ENCODE measurements at places on chromosomes 6 and 20.

GRCh38 chr20:59300333-59301081, at the start of gene EDN3:
TSS of gene EDN3 (plus strand) at chr20:59300611. CDS start at chr20:59300813, 202 bp downstream.
- no peak for DNase-seq

- DNase-seq = no peak
Measured at GRCh38 chr20:5364997-5365597, 48.3 kb upstream of the PROKR2 start.

DNA sequence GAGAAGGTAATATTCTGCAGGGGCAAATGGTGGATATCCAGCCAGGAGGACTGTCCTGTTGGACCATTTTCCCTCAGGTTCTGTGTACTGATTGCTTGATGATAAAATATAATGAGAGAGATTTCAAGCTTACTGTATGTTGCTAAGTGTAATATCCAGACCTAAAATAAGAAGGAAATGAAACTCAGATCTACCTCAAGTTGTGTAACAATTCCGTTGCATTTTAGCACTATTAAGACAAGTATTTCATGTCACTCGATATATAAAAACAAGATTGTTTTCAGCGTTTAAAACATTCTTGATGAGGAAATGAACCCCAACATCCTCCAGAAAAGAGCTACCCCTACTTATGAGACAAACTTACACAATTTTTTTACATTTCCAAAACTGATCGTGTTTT, 57.2 kb downstream of the RGS17 start:
- DNase-seq = no peak

- peak; percentile 58 for DNase-seq
Measured at GRCh38 chr20:13119583-13119982, 101.5 kb upstream of the ISM1 start.

- DNase-seq = no peak
Measured at GRCh38 chr6:14177413-14178082, 60.0 kb downstream of the CD83 start.

- peak; percentile 33 for DNase-seq
Measured at GRCh38 chr20:63782051-63782471, 42.5 kb downstream of the SLC2A4RG start.

DNA sequence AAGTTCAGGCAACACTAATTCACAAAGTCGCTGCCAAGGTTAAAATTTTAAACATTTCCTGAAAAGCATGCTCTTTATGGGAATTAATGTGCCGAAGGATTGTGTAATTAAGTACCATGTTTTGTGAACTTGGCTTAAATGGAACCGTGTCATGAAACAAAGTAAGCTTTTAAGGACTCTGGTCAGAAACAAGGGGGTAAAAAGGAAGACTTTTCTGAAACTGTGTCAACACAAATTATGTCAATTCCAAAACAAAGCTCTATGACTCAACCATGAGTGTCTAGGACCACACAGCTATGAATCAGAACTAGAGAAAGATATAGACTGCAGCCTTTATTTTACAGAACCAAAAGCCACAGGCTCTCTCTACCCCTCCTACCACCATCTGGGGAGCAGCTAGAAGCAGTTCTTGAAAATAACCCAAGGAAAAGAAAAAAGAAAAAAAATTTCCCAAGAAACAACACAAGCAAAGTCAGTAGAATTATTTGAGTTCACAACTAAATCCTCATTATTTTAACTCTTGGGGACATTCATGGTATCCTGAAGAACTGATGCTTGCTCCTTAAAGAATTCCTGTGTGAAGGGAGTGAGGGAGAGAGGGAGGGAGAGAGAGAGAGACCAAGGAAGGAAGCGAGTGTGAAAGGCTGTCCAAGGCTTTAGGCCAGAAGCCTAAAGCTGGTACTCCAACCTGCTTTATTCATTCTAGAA, 81.9 kb downstream of the ZMYND8 start:
- DNase-seq = no peak

DNA sequence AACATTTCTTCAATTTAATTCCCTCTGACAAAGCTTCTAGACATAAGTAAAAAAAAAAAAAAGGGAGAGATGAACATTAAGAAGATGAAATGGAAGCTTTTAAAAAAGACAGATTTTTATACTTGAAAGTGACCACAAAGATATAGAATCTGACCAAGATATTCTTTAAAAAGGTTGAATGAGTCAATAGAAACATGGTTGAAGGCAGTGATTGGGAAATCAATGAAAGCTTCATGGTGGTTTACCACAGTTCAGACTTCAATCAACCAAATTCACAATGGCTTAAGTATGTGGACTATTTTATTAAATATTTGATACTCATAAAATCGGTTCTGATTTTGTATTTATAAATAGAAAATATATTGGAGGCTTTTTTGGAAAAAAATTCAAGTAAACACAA, 248.4 kb upstream of the HSF2 start:
- no peak for DNase-seq

- no peak for DNase-seq
Measured at GRCh38 chr6:8852332-8852731, 417.0 kb upstream of the SLC35B3 start.

GRCh38 chr6:135525594-135525993, 28.1 kb upstream of the AHI1 start:
- DNase-seq = no peak

DNA sequence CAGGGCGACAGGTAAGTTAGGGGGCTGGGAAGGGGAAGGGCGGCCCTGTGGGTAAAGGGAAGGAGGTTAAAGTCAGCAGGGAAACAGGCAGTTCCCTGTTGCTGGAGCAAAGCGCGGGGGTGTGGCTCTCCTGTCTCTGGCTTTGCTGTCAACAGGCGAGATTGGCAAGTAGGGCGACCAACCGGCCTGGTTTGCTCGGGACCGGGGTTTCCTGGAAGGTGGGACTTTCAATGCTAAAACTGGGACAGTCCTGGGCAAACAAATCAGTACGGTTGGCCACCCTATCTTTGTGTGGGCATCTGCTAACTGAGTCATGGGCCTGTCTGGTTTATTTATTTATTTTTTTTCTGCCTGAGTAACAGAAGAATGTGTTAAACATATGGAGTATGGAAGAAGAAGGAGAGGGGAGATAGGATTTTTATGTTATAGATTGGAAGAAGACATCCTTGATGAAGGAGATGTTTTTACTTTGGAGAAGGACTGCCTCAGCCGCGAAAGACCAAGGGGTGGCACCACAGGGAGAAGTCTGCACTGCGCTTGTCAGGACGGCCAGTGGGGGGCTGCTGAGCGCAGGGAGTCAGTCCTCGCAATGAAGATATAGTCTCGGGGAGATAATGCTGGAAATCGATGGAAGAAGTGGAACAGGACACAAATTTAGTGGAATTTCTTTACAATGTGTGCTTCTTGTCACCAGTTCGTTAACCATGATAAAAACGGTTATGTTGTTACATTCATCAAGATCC, 43.4 kb upstream of the ESR1 start:
- peak; percentile 78 for DNase-seq

DNA sequence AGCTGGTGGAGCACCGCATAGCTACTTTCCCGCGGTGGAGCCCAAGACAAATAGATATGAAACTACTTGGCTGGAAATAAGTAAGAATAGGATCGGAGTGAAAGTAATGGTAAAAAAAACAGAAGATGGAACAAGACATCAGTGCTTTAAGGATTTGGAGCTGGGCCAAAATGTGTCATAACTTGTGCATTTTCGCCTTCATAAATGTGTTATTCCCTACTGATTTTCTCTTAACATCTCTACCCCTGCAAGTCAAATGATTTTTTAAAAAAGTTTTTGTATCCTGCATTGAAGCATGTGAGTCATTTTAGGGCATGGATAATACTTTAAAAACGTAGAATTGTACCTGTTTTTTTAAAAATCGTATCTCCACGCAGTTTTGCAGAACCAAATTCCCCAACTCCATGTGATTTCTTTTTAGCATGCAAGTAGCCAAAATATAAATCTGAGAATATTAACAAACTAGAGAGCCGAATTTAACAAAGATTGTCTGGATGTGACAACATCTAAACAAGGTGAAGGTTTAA, 882 bp upstream of the FAM184A start:
- DNase-seq = no peak

- DNase-seq = no peak
Measured at GRCh38 chr20:50218987-50219435, 28.4 kb downstream of the CEBPB start.

DNA sequence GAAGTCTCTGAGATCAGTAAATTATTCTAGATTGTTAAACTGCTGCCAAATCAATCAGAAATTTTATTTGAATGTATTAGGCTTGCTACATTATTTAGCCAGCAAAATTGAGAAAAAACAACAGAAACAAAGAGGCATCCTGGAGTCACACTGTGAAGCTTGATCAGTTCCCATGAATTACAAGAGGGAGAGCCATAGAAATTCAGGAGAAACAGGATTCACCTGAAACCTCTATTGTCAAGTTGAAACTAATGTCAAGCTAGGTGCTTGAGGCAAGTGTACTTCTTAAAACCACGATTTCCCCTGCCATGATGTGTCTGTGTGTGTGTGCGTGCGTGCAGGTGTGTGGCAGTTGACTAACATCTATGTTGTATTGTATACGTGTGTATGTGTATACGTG, 439.1 kb upstream of the NOX3 start:
- no peak for DNase-seq

- DNase-seq = no peak
Measured at GRCh38 chr6:137051790-137052472, 7.2 kb upstream of the IL20RA start.

DNA sequence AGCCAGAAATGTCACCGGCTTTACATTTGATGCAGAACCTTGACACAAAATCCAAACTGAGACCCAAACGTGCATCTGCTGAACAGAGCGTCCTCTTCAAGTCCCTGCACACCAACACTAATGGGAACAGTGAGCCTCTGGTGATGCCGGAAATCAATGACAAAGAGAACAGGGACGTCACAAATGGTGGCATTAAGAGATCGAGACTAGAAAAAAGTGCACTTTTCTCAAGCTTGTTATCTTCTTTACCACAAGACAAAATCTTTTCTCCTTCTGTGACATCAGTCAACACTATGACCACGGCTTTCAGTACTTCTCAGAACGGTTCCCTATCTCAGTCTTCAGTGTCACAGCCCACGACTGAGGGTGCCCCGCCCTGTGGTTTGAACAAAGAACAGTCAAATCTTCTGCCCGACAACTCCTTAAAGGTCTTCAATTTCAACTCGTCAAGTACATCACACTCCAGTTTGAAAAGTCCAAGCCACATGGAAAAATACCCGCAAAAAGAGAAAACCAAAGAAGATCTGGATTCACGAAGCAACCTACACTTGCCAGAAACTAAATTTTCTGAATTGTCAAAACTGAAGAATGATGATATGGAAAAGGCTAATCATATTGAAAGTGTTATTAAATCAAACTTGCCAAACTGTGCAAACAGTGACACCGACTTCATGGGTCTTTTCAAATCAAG, 108.4 kb downstream of the RTN4IP1 start:
- DNase-seq = no peak

DNA sequence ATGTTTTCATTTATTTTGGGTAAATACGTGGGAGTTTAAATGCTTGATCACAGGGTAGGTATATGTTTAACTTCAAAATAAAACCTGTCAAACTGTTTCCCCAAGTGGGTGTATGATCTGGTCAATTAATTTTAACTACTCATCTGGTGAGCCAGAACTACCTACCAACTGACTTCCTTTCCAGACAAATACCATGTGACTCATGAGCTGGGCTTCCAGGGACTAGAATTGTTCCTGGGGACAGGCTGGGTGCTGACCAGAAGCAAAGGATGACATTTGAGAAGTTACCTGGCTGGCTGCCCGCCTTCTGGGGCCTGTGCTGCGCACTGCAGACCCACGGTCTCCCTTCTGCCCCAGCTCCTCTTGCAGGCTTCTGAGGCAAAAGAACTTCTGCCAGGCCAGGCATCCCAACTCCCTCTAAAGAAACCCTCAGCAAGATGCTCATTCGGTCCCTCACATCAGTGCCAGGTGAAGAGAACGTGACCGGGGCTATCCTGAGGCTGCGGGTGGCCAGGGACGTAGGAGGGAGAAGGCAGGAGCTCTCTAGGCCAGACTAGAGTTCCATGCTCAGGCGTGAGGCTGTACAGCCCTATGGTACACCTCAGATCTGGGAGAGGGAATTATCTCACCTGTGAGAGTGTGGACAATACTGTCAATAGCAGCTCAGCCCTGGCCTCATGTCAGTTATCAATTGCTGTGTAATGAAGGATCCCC, 103.6 kb downstream of the JPH2 start:
- DNase-seq = no peak

DNA sequence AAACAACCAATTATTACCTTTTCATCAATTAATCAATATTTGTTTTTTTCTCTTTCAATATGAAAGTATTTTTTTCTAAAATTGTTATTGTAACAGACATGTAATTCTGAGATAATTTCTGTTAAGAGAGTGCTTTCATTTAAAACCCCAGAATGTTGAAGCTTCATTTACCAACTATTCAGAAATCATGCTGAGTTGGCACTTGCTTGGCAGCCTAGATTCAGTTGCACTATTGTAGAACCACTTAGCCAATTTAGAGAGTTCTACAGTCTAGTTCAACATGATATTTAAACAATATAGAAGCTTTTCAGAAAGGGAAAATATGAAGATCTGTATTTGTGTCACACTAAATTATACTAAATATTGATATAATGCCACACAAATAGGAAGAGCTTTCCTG, 56.1 kb upstream of the NKAIN2 start:
- no peak for DNase-seq

DNA sequence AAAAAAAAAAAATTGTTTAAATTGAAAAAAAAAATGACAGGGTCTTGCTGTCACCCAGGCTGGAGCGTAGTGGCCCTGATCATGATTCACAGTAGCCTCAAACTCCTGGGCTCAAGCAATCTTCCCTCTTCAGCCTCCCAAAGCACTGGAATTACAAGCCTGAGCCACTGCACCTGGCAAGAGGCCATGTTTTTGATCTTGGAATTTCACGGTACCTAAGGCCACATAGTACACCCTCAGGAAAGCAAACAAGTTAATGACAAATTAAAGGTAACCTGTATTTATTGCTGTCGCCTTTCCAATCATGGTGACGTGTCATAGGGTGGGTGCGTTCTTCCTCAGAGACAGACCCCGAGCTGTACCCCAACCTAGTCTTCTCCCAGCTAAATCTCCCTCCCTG, 79.2 kb downstream of the LINC00237 start:
- DNase-seq = no peak

- DNase-seq = no peak
Measured at GRCh38 chr6:136604928-136605510, 54.8 kb upstream of the MAP7 start.

- peak; percentile 65 for DNase-seq
Measured at GRCh38 chr20:54199721-54200176, 8.1 kb upstream of the PFDN4 start.

- no peak for DNase-seq
Measured at GRCh38 chr6:55290736-55291135, 36.5 kb upstream of the GFRAL start.

DNA sequence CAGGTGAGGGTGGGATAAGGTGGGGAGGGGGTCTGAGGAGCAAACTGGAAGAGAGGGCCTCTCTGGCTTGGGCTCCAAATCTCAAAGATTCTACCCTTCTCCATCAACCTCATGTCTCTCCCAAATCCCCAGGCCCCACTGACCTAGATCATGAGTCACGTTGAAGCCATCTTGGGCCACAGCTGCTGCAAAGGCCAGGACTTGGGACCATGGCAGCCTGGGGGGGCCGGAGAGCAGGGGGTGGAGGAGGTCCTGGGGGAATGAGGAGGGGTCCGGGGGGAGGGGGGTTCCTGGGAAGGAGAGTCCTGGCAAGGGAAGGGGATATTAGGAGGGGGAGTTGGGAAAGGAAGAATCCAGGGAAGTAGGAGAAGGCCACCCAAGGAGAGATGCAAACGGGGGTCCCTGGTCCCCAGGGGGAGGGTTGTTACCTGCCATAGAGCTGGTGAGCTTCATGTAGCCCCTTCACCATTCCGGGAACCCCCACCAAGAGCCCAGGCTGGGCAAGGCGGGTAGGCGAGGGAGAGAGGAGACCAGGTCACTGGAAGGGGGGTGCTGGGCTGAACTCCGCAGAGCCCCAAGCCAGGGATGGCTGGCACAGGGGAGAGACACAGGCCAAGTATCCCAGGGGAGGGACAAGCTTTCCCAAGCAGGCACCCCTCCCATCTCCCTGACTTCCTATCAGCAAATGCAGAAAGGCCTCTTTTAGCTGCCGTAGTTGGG, 12.7 kb downstream of the GGT7 start:
- no peak for DNase-seq

All from HEK293T (cell line).